CD4-positive, alpha-beta T cell treated with Interleukin-21 for 1 hour (primary cell): ENCODE measurements at places on chromosomes 3 and 15.

GRCh38 chr3:77324105-77324504 lies 284.2 kb downstream of the ROBO2 start:
- no peak for DNase-seq

- no peak for DNase-seq
Measured at GRCh38 chr3:195110647-195111318, 160.2 kb downstream of the XXYLT1 start.

DNA sequence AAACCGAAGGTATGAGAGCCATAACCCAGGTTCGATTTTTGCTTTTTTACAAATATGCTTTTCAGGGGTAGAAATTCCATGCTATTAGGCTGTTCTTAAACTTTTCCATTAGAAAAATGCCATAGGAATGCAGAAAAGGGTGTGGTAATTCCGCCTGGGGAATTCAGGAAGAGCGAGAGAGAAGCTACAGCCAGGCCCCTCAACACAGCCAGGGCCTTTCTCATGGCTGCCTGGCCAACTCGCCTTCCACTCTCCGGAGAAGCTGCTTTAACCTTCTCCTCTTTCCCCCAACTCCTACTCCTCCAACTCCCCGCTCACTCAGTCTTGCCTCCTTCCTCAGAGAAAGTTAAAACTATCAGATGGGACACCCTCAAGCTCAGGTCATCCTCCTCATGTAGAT lies 9.1 kb upstream of the TICRR start:
- no peak for DNase-seq

GRCh38 chr3:99356696-99357095 lies 281.7 kb upstream of the COL8A1 start:
- DNase-seq, result no peak

- no peak for DNase-seq
Measured at GRCh38 chr3:31729573-31729972, 196.8 kb downstream of the STT3B start.

DNA sequence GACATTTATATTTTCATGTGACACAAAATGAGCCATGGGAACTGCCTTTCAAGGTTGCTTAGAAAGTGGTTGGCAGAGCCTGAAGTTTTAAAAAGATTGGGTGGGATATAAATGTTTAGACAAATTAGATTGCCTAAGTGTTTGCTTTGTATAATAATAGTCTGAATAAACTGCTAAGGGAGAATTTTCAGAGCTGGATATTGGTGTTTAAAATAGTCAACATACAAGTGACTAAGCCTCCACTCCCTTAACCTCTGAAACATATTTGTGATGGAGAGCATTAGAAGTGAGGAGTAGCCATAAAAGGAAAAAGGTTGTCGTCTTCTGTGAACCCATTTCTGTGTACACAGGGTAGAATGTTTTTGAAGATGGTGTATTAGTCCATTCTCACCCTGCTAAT lies 201.6 kb downstream of the THSD4 start:
- DNase-seq, result no peak

GRCh38 chr15:83078712-83079111 lies 11.7 kb upstream of the BTBD1 start:
- no peak for DNase-seq

- no peak for DNase-seq
Measured at GRCh38 chr3:1117843-1118473, 25.1 kb downstream of the CNTN6 start.

- no peak for DNase-seq
Measured at GRCh38 chr15:65632780-65633375, 11.1 kb downstream of the SLC24A1 start.

DNA sequence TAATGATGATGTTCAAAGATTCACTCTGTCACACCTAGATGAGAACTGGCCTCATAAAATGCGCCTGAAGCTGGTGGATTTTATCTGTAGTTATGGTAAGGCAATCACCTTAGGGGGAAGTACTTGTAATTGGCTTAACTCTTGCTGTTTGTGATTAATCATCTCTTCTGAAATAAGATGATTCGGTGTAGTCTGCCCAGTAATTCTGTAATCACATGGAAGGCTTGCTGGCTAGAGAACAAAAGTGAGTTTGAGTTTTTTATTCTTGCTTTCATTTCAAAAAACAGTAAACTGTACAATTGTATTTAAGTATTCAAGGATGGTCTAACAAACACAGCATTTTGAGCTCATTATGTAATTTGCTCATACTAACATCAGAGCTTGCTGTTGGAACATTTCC lies 72.1 kb downstream of the OTOL1 start:
- DNase-seq, result no peak

- DNase-seq, result no peak
Measured at GRCh38 chr3:150303768-150304167, 104.3 kb upstream of the TSC22D2 start.

- DNase-seq, result no peak
Measured at GRCh38 chr15:90497376-90497775, 32.3 kb upstream of the CRTC3 start.

GRCh38 chr3:160612386-160613075 lies 47.2 kb upstream of the KPNA4 start:
- no peak for DNase-seq

GRCh38 chr15:81024265-81024872 lies 23.6 kb downstream of the TLNRD1 start:
- no peak for DNase-seq

- no peak for DNase-seq
Measured at GRCh38 chr15:78347586-78348543, 7.7 kb downstream of the CRABP1 start.

GRCh38 chr15:77527164-77527778 lies 105.4 kb downstream of the LINGO1 start:
- DNase-seq, result no peak

DNA sequence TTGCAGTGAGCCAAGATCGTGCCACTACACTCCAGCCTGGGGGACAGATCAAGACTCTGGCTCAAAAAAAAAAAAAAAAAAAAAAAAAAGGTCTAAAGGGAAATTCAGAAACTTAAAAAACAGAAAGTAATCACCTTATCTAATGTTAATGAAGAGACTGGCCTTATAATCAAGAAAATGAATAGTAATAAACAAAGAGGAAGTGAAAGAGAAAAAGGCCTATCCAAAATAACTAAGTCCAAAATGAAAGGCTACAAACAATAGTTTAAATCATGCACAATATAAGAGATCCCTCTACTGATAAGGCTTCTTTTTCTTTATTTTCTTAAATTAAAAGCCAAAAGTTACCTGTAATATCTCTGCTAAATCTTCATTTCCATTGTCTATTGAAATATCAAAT lies 37.1 kb upstream of the HDC start:
- no peak for DNase-seq

DNA sequence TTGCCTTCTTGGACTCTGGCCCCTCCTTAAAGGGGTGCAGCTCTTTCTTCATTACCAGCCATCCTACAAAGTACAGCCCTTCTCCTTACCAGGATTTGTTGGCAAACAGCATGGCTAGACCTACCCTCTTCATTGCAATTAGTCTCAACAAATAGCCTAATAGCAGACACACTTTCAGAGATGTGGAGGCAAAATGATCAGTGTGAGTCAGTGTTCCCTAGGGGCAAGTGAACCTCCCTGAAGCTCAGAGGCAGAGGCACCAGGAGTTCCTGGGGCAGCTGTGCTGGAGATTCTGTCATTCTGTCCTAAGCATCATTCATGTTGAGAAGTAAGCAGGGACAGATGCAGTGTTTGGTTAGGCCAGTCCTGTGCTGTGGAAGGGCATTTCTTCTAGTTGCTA lies 14.6 kb upstream of the MECOM start:
- no peak for DNase-seq

- DNase-seq, result no peak
Measured at GRCh38 chr15:71116366-71116765, 1.1 kb downstream of the THSD4 start.

GRCh38 chr3:109269577-109270275 lies 46.6 kb downstream of the DPPA2 start:
- no peak for DNase-seq

DNA sequence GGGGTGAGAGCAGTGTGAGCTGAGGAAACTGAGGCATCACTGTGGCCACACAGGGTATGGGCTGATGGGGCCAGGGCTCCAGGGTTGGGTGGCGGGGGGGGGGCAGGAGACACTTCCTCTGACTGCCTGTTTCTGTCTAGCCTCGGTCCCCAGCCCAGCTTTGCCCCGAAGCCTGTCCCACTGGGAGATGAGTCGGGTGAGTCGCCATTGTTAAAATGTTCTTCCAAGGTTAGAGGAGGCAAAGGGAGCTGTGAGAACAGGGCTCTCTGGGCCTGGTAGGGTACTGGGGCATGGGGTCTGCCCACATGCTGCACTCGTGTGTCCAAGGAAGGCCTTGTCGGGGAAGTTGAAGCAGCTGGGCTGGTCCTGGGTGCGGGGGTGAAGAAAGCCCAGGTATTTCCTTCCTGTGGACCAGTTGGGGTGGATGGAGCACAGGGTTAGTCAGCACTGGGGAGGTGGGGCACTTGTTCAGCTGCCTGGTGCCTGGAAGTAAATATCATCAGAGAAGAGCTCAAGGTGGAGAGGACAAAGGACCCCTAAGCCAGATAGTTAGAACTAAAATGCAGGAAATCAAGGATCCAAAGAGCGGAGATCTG lies 8.3 kb upstream of the JMJD7 start:
- DNase-seq, result no peak

DNA sequence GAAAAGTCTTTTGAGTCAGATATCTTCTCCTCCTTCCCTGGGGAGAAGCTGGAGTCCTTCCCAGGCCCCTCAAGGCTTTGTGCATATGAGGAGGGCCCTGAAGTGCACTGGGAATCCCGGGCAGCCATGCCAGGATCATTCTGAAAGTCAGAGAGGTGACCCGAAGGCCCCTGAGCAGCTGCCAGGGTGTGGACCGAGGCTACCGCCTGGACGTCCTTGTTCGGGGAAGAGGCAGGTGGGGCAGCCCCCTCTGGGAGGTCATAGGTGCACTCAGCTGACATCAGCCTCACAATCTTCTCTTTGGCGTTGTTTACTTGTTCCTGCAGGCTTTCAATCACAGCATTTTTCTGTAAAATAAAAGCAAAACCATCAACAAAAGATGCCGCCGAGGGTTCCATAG lies 73.8 kb upstream of the GSK3B start:
- DNase-seq, result no peak

GRCh38 chr3:52248816-52249547 lies 3.4 kb downstream of the PPM1M start:
- DNase-seq, result no peak

DNA sequence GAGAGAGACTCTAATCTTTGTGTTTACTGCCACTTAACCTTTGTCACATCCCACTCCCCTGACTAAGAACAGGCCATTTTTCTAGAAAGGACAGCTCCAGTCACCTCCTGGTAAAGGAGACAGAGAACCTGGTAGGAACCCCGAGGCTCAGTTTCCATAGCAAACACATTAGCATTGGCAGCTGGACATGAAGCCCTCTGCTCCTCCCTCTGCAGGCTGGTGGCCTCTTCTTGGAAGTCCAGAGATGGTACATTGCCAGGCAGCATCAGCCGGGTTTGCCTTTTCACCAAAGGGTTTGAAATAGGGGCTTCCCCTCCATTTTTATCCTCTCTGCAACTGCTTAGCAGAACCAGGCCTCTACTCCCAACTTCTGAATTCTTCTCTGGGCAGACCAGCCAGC lies 213.4 kb upstream of the SEMA6D start:
- no peak for DNase-seq

DNA sequence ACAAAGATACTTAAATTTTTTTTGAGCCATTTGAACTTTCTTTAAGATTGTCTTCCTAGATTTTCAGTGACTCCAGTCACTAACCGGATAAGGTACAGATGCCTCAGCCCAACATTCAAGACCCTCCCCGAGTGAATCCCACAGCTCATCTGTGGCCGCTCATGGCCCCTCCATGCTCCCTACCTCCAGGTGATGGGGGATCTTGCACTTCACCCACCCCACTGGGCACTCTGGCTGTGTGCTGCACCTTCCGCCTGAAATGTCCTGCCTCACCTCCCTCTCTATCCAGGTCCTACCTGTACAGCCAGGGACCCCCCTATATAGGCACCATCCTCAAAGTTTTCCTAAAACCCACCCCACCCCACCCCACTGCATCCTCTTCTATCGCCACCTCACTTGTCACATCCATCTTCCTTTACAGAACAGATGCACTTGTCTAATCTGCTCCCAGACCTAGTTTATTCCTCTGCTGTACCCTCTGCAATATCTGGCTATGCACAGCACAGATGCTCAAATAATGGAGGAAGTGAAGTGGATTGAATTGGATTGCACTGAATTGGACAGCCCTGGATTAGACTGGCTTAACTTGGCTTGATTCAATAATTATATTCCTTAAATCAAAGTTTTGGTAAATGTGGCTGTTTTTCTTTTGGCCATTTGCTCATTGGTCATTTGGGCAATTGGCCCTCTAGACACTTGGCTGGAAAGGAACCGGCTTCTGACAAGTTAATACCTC lies 24.5 kb downstream of the NTRK3 start:
- no peak for DNase-seq

GRCh38 chr3:135412475-135412874 lies 553.1 kb upstream of the PPP2R3A start:
- DNase-seq, result no peak

DNA sequence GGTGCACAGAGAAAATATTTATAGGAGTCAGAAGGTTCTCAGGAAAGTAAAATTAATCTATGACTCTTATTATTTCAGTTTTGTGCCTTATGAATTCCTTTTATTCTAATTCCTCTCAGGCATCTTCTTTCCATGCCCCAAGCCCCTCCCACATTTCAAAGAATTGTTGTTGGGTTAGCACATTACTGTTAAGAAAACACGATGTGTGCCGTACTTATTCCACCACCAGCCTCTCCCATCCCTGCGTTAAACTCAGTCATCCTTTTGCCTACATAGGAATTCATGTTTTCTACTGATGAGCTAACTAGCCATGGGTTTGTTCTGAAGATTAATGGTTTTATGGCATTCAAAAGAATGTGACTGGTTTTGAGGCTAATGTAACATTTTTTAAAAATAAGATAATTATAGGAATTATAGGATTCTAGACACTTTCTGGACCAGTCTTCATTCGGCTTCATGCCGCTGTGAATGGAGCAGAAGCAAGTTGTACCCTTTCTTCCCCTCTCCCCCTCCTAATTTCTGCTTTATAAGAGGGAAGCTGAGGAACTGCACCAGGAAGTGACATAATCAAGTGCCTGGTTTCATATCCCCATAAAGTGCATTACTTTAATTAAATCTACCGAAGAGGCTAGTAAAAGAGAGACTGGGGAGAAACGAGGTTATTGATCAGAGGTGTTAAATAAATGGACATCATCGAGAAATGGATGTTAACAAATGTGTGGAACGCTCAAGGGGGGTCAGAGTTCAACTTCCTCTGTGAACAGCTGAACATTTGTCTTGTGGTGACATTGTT lies 12.3 kb upstream of the MB21D2 start:
- DNase-seq, result no peak

- DNase-seq, result no peak
Measured at GRCh38 chr3:24443476-24443875, 51.2 kb downstream of the THRB start.

GRCh38 chr3:25385807-25386460 lies 42.1 kb upstream of the RARB start:
- DNase-seq, result no peak

DNA sequence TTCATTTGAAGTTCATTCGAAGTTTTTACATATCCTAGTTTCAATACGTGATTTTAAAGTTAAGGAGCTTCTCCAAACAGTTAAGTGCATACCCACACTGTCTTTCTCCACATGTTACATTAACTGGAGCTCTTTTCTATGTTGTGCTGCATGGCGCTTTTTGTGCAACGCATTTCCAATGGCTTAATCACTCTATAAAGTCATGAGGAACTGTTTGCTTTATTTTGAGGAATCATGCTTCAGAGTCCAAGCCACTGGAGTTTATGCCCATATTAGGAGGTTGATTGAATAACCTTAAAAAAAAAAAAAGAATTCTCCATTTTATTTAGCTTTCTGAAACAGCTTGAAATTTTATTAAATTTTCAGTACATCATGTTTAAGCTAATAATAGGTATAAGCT lies 109.4 kb upstream of the MBNL1 start:
- DNase-seq, result no peak

- DNase-seq, result no peak
Measured at GRCh38 chr3:101638261-101638745, 38.6 kb downstream of the ZBTB11 start.
